Activated CD4-positive, alpha-beta T cell treated with anti-CD3 and anti-CD28 coated beads for 48 hours (primary cell): ENCODE measurements at places on chromosomes 6 and 20.

- DNase-seq, result no peak
These were observed 140.8 kb downstream of the VEGFA start for GRCh38 chr6:43910638-43911353.

DNA sequence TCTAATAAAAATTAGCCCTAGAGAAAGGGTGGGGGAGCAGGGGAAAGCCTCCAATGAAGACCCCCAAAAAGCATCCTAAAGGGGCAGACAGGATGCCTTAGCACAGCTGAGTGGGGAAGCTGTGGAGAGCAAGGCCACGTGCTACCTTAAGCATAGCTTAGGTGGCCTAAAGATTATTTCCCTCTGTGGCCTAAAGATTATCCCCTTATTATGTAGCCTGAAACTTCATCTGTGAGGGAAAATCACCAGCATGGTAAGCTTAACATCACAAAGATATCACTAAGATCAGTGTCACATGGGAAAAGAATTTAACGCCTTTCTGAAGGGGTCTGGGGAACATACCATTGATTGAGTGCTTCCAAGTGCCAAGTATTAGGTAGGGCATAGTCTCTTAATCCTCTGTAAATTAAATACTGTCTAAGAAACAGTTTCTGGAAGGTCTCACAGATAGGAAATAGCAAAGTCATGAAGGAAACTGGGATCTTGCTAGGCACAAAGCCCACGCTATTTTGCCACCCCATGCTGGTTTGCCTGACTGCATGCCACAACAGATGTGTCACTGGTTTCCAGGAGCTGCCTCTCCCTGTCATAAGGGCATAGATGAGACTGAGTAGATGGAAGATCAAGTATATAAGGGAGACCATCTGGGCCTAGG, 170.0 kb downstream of the HACE1 start:
- DNase-seq, result no peak

DNA sequence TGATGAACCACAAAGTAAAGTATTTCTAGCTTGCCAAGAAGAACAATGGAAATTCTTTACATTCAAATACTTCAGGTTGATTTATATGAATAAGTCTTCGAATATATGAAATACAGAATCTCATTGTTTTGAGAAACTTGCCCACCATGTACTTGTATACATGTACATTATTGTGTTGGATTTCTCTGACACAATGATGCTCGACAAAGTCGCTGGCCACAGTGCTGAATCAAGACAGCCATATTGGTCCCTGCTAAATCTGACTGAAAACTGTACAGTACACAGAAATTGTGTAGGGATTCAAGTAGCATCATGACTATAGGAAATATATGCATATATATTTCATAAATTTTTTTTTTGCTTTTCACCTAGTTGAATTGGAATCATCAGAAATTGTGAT, 13.1 kb upstream of the LIN28B start:
- no peak for DNase-seq

GRCh38 chr6:336159-337114, 44.1 kb downstream of the DUSP22 start:
- no peak for DNase-seq

GRCh38 chr6:36656441-36656840, 22.1 kb upstream of the CDKN1A start:
- no peak for DNase-seq

DNA sequence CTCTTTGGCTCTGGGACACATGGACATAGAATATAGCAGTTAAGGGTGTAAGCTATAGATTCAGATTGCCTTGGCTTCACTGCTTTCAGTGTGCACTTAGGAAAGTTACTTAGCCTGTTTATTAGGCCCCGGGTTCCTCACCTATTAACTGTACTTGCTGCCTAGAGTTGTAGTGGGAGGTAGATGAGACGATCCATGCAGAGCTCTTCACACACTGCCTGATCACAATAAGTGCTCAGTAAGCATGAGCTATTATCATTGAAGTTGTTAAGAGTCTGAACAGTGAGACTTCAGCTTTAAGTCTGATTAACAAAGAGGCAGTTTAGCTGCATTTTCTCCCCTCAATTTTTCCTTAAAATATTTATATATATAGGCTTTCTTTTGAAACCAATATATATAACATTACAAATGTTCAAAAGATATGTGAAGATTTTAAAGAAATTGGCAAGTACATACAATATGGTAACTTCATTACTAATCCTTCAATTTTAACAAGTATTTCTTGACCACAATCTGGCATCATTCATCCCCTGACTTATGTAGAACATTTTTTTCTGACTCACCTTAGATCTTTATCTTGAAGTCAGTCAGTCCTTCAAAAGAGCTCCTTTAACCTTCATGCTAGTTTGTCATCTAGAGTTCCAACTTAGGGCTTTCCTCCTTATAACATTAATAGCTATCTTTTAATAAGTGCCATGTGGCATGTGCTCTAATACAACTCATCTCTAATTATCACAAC, 20.5 kb upstream of the SUPT3H start:
- DNase-seq, result no peak

DNA sequence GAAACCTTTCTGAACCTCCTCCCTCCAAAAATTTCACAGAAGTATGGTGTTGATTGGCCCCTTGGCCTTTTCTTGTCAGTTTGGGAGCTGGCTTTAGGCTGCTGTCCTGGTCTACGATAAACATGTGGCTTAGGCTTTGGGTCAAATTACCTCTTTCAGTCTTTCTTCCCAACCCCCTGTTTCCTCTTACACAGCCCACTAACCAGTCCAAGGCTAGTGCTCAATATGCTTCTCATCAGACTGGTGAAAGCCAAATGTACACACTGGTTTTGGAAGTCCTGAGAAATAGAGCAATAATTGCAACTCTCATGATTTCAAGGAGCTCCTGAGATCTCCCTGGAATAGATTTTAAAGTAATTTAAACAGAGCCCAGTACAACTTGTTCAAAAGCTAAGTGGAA, 933.7 kb upstream of the GJE1 start:
- DNase-seq, result no peak

DNA sequence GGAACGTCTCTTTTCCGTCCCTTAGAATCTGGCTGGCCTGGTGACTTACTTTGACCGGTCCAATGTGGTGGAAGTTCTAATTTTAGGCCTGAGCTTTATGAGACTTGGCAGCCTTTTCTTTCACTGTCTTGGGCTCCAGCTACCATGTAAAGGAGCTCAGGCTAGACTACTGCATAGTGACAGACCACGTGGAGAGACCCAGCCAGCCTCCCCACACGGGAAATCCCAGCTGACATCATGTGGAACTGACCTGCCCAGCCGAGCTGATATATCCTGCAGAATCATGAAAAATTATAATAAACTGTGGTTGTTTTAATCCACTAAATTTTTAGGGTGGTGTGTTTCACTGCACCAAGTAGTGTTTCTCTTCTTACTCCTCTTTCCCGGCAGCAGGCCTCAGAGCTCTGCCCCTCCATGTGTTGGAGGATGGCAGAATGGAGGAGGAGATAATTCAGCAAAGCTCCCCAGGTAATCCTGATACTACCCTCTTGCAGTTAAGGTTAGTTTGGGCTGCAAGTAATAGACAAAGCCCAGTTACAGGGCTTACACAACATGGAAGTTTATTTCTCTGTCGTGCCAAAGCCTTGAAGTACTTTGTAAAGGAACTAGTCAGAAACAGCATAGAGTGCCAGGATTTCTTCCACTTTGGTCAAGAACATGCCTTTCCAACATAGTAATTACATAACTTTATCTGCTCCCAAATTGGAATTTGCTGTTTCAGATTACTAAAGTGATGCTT, 87.5 kb downstream of the SH3BGRL2 start:
- DNase-seq, result no peak

DNA sequence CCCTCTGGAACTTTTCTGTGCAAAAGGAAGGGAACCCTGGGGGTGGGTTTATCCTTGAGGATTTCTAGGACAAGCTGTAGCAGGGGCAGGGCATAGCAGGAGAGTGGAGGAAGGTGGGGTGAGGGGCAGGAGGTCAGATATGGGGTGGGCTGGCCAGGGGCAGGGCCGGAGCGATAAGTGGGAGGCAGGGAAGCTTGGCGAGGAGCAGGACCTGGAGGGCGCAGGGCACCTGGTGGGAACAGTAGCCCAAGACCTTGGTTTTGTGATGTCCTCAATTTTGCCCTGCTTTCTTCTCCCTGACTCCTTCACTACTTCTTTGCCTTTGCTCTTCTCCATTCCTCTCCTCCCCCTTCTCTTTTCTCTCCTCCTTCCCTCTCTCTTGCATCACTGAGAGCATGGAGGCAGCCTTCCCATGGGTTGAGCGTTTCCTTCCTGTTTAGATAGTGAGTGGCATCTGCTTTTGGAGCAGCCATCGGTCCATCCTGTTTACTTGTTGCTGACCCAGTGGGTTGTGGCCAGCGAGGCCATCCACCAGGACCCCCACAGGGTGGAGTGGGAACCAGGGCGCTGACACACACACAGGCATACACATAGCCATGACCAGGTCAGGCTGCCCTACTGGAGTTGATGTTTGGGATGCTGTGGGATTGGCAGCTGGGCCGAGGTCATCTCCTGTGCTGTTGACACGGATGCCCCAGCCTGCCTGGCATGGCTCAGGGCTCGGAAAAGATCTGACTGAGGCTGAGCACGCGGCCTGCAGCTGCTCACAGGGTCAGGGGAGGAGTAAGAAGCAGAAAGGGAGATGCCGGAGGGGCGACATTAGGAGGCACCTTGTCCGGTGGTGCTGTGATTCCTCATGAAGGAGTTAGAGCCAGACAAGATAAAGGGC, 121.0 kb upstream of the RNF24 start:
- no peak for DNase-seq

GRCh38 chr20:49450281-49450721, 32.2 kb downstream of the KCNB1 start:
- DNase-seq, result no peak
